ENCODE measurements at places on chromosomes 11 and 22.

DNA sequence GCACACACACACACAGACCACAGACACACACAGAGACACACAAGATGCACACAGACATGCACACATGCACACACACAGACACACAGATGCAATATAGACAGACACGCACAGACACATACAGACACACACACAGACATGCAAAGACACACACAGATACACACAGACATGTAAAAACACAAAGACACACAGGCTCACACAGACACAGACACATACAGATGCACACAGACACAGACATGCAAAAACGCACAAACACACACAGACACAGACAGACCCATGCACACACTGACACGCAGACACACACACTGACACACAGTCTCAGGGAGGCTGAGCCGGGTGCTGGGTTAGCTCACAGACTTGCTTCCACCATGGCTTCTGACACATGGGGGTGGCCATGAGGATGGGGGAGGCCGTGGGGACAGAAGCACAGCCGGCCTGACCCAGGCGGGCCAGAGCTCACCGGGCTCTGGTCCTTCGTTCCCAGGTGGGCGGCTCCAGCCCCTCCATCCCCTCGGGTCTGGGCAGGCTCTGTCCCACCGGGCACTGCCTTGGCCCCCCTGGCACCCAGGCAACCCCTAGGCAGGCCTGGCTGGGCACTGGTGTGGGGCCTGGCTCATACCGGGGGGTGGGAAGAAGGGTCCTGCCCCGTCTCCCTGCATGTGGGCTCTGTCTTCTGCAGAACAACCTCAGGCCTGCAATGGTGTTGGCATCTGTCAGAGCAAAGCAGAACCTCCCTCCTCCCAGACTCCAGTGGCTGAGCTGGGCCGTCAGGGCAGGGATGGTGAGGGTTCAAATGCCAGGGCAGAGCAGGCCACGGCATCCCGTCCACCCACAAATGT is 1489.5 kb downstream of the BRD1 start:
- no peak for DNase-seq

DNA sequence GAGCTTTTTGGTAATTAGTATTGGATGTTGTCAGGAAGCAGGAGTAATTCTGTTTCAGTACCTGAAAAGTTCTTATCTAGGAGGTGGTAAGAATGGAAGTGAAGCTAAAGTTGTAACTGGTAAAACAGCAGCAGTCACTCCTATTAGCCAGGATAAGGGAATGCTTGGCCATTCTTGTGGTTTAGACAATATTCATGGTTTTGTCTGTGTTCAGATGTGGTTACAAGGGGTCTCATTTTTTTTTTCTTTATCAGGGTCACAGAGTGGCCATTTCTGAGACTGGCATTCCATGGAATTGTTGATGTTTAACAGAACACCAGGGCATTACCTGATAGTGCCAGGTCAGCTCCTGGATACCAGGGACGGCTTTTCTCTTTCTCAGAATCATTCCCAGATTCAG is 23.8 kb downstream of the TAF1D start:
- no peak for DNase-seq

GRCh38 chr11:112296044-112296443 is 35.4 kb upstream of the PLET1 start:
- no peak for DNase-seq

DNA sequence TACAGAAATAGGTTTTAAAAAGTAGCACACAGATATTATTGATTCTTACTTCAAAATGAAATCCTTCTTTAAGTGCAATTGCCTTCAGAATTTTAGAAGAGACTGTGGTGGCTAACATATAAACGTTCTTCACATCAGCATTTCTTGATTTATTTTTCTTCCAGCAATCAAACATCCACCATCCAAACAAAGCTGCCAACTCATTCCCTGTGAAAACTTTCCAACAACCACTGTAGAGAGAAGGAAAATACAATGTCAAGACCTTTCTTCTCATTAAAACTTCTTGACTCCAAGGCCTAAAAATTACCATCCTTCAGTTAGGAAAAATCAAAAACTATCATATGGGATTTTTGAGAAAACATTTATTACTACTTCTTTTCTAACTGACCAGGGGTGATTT is 34.0 kb upstream of the P4HA3 start:
- no peak for DNase-seq

GRCh38 chr22:46593211-46593681 is 26.9 kb upstream of the GRAMD4 start:
- peak; percentile 37 for DNase-seq

- no peak for DNase-seq
Measured at GRCh38 chr11:104098555-104098954, 62.1 kb downstream of the DDI1 start.

GRCh38 chr11:76745561-76746207 is 37.5 kb upstream of the TSKU start:
- DNase-seq: no peak

DNA sequence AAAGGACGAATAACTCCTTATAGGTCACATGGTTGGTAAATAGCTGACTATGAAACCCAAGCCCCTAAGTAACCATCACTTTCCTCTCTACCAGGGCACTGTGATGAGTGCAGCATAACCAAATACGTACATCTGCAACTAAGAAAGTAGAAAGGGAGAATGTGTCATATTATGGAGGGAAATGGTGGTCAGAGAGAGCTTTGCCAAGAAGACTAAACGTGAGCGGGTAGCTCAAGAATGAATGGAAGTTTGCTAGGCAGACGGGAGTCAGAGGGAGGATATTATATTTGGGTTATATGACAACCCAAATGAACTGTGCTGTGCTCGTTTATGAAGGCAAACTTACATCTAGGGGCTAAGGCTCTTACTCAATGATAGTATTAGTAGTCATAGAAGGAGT is 537.3 kb downstream of the OPCML start:
- no peak for DNase-seq

DNA sequence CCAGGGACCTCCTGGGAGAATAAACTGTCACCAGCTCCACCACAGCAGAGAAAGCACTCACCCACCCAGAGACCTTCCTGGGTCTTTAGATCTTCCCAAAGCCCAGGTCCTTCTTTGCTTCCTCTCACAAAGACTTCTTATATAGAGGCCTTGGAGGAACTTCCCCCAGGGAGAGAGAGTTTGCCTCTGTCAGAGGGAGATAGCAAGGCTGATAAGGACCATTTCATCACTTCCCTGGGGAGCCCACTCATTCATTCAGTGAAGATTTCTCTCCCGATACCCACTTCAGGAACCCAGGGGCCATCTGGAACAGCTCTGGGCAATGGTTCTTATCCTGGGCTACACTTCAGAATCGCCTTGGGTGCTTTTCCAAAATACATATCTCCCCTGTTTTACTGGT is at the start of gene PRG2:
PRG2 (minus strand) TSS at position 116 of the 400 bp plus-strand sequence. CDS start 706 bp downstream, outside the sequence.
- no peak for DNase-seq

DNA sequence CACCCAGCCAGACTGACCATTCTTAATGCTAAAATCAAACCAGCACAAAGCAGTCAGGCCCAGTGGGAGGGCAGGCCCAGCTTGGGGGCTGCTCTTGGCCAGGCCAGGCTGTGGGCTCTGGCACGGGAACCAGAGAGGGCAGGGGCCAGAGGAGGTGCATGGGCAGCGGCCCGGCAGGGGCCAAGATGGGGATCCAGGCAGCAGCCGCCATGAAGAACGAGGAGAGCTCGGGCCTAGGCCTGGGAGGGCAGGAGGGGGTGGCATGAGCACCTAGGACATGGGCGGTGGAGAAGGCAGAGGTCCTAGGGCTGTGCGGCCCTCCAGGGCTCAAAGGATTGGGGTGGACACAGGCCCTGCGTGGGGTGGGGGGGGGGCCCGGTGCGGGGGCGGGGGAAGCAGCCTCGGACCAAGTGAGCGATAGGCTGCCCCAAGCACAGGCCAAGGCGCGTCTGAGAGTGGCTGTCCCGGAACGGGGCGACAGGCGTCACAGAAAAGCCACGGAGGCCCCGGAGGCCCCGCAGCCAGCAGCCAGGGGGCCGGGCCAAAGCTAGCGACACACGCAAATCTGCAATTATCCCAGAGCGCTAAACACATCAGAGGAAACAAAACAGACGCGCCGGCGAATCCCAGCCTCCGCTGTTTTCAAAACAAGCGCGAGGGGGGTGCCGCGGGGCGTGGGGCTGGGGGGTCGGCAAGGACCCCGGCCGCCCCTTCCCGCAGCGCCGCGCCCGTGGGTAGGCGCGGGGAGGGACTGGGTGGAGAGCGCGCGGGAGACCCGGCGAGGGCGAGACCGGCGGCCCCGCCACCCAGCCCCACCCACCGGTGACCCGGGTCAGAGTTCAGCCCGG is 8.3 kb downstream of the PLXNB2 start:
- DNase-seq: no peak

Data from CD4-positive, alpha-beta T cell (primary cell).